ENCODE measurements at places on chromosomes 4 and X.

DNA sequence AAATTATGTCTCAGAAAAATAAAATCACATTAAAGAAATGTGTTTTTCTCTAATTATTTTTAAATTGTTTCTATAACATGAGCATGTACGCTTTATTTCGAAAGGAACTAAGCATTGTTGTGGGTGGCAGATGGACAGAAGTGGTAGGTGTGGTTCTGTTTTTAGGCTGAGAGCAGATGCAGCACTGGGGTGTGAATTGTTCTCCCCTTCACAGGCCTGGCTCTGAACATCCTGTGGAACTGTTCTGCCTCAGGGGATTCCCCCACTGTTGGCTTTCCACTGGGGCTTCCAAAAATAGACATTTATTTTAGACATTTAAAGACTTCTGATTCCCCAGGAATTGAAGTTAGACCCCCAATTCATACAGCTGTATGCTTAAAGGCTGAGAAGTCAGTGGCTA, 41.9 kb upstream of the PDHA2 start:
- no peak for DNase-seq

DNA sequence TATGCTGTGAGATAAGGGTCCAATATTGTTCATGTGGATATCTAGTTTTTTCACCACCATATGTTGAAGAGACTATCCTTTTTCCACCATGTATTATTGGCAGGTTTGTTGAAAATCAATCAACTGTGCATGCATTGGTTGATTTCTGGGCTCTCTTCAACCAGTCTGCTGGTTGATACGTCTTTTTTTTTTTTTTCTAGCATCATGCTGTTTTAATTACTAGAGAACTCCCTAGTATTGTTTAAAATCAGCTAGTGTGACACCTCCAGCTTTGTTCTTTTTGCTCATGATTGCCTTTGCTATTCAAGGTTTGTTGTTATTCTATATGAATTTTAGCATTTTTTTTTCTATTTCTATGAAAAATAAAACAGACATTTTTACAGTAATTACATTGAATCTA, 123.9 kb downstream of the SLC7A11 start:
- DNase-seq: no peak

GRCh38 chr4:185656467-185656931, 121.2 kb upstream of the PDLIM3 start:
- no peak for DNase-seq

GRCh38 chr4:121633653-121634052, 63.1 kb downstream of the ANXA5 start:
- no peak for DNase-seq

DNA sequence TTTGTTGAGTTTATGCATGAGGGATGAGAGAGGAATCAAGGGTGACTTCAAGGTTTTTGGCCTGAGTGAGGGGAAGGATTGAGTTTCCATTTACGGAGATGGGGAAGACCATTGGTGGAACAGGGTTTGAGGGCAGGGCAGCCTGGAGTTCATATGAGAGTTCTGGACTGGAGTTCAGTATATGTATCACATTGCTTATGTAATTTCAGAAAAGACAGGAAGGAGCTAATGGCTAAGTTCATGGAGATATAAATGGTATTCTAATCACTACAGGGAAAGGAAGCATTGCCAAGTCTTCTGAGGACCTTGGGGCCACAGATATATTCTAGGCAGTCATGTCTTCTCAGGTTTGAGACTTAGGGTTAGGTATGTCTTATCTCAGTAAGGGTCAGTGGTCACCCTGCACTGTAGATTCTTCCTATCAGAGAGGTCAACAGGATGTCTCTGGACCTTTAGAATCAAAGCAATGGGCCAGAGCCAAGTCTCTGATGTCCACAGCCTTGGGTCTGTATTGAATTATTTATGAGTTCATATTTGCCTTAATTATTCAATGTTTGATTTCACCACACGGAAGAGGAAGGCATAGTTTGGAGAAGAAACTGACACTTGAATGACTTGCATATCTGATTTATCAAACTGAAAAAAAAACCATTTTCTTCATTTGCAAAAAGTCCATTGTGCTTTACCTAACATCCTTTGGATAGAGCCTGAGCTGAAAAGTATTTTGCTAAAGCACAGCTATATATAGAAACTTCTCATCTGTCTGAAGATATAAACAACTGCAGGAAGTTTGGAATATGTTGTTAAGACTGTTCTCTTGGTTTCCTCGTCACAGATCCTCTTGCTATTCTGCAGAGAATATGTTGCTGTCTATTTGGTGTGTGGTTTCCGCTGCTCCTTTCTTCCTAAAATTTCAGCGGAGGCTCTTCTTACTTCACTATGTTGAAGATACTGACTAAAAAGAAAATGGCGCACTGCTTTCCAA, 139.5 kb downstream of the PDGFRA start:
- DNase-seq: no peak

GRCh38 chr4:7904952-7905915, 34.4 kb downstream of the AFAP1 start:
- no peak for DNase-seq

- DNase-seq: no peak
Observed at GRCh38 chr4:1749370-1749769, 28.0 kb downstream of the TACC3 start.

DNA sequence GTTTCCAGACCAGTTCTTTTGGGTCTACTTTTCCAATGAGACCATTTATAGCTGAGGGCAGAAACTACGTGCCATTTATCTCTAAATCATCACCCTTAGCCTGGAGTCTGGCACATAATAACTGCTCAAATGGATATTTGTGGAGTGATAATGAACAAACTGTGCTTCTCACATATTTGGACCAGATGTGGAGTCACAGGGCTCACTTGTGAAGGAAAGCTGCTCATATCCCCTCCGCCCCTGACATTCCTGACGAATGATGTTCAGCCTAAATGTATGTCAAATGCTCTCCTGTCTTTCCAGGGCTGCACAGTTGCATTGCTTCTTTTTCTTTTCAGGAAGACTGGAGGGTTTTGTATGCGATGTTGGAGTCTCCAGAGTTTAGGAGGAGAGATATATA, 110.1 kb downstream of the GBA3 start:
- no peak for DNase-seq

- DNase-seq: peak; percentile 72
Observed at GRCh38 chrX:153669174-153669890, 4.3 kb downstream of the PNCK start.

DNA sequence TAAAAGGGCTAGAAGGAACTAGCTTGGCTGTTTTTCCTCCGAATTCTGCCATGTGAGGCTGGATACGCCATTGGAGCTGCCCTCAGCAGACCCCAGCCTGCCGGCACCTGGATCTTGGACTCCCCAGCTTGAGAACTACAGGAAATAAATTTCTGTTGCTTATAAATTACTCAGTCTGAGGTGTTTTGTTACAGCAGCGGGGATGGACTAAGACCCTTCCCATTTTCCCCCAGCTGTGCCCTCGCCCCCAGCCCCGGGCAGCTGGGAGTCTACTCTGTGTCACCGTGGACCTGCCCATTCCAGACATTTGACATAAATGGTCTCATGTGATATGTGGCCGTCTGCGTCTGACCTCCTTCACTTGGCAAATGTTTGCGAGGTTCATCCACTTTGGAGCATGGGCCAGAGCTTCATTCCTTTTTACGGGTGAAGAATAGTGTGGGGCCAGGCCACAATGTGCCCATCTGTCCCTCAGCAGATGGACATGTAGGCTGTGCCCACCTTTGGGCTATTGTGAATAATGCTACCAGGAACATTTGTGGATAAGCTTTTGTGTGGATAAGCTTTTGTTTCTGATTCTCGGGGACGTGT, 30.7 kb upstream of the SPON2 start:
- DNase-seq: no peak

Data from GM19239 (cell line).